ENCODE measurements at places on chromosomes 2 and 18.

- no peak for DNase-seq
Measured at GRCh38 chr2:205494537-205495235, 187.6 kb upstream of the NRP2 start.

DNA sequence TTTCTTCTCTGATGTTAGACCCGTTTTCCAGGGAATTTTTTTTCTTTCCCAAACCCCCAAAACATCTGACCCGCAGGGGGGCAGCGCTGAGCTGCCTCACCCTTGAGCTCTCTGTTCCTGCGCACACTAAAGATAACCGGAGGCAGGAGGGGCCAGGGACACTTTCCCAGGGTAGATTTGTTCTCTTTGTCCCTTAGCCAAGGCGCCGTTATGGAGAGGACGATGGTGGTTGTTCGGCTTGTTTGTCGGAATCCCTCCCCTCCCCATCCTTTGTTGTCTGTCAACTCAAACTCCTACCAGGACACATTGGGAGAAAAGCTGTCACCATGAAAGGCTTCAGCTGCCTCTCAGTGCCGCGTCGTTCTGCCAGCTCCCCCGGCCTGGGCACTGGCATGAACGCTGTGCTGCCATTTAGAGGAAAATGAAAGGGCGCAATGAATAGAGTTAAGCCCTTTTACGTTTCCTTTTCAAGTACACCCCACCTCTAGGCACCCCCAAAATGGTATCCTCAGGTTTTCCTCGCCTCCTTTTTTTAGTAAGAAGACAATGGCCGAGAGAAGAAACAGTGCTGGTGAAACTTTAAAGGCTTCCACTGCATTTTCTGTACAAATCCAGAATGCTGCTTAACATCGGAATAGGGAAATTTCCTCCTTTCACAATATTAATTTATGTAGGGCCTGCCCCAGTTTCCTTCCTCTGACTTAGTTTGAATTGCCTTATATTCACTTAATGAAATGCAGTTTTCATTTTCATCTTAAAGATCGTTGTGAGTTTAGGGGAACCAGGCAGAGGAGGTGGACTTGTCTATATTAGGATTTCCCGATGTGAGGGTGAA, 62.1 kb downstream of the RND3 start:
- no peak for DNase-seq

DNA sequence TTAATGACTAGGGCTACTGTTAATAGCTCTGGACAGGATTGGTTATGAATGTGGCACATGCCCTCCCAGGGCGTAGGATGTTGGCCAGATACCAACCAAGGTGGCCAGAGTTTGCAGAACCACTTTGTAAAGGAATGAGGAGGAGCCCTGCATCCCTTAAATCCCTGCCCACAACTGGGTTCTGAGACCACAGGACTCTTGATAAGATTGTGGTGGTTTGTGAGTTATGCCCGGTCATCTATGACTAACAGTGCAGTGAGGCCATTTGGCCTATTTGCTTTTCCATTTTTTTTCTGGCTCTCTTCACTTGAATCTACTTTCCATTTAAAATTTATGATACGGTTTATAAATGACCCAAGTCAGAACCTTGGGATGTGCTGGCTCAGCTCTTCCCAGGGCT, 294.5 kb downstream of the PRKCE start:
- no peak for DNase-seq

- peak; percentile 51 for DNase-seq
Measured at GRCh38 chr2:25161055-25161781, 7.2 kb downstream of the POMC start.

GRCh38 chr2:37376421-37377186, 32.2 kb downstream of the QPCT start:
- DNase-seq: no peak

- peak; percentile 76 for DNase-seq
Measured at GRCh38 chr2:45860136-45861121, 209.0 kb downstream of the PRKCE start.

GRCh38 chr2:66440708-66441497, 6.0 kb downstream of the MEIS1 start:
- no peak for DNase-seq

Data from inflammatory macrophage treated with lipopolysaccharide for 4 hours (primary cell).